ENCODE measurements at places on chromosomes 7 and 10. TPM values are rescaled to one million over a fixed set of nuclear protein-coding genes. Genes with fewer than 3 reads are reported as not detected.

Gene GET4
- total RNA-seq = 58.8 TPM

Gene ZNF853
- total RNA-seq = 2.9 TPM

Gene HMX2
- 0.15 TPM for total RNA-seq

Gene FKBP6
- not detected for total RNA-seq

Gene CASTOR2
- 3.9 TPM for total RNA-seq

Gene SPDYE9
- total RNA-seq = not detected

Gene AGR2
- 176 TPM for total RNA-seq

Measured in A549 treated with RU486 at 1 μM for 4 hours (cell line).